ENCODE measurements at places on chromosomes 5 and 9. TPM values are rescaled to one million over a fixed set of nuclear protein-coding genes. Genes with fewer than 3 reads are reported as not detected.
A peak's percentile ranks its signal among the peaks of the same experiment; 100 is the strongest.

DNA sequence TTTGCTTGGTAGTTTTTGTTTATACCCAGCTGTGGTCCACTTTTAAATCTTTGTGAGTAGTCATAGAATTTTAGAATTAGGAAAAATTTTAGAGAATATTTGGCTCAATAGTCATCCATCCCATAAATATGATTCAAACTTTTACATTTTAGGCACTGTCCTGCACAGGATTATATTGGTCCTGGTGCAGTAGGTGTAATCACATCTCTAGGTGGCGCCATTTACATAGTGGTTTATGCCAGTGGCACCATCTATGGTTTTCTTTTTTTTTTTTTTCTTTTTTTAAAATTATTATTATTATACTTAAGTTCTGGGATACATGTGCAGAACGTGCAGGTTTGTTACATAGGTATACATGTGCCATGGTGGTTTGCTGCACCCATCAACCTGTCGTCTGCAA is 260.7 kb upstream of the KCNN2 start:
- H3K36me3 ChIP-seq: no peaks in the 10 kb centered on the region
- peak; percentile 48 for DNase-seq
- H3K27me3 ChIP-seq: no peaks in the 10 kb centered on the region
- H3K4me3 ChIP-seq: no peak overlapping the region
- no peak overlapping the region for H3K27ac ChIP-seq

- H3K36me3 ChIP-seq: no peaks in the 10 kb centered on the region
- no peaks in the 10 kb centered on the region for H3K4me1 ChIP-seq
Observed at GRCh38 chr5:58330781-58331180, 129.1 kb downstream of the PLK2 start.

GRCh38 chr9:23635276-23635675 is 190.8 kb downstream of the ELAVL2 start:
- no peaks in the 10 kb centered on the region for H3K36me3 ChIP-seq
- H3K4me1 ChIP-seq: no peaks in the 10 kb centered on the region
- H3K27ac ChIP-seq: no peak overlapping the region
- no peak for DNase-seq

DNA sequence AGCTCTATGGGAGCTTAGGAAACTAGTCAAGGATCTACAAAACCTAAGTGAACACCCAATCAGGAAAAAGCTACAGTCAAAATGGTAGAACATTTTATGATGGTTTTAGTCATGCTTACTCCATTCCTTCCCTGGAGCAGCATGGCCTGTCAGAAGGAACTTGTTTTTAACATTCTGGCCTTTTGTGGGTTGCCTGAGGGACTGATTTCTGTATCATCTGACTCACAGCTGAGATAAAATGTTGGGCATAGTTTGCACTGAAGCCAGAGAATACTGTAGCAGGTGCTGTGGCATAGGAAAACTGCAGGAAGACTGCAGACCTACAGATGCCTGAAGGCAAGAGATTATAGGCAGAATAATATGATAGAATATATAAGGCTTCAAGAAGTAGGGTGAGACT is 719.6 kb upstream of the GRAMD2B start:
- no peaks in the 10 kb centered on the region for H3K36me3 ChIP-seq
- DNase-seq: no peak
- peaks cover 12% of the 10 kb centered on the region for H3K4me1 ChIP-seq
- H3K27ac ChIP-seq: no peak overlapping the region

- no peaks in the 10 kb centered on the region for H3K36me3 ChIP-seq
- no peak overlapping the region for H3K27ac ChIP-seq
- H3K4me1 ChIP-seq: no peaks in the 10 kb centered on the region
- H3K27me3 ChIP-seq: no peaks in the 10 kb centered on the region
- H3K4me3 ChIP-seq: no peak overlapping the region
Observed at GRCh38 chr5:6522331-6522730, 73.7 kb downstream of the UBE2QL1 start.

DNA sequence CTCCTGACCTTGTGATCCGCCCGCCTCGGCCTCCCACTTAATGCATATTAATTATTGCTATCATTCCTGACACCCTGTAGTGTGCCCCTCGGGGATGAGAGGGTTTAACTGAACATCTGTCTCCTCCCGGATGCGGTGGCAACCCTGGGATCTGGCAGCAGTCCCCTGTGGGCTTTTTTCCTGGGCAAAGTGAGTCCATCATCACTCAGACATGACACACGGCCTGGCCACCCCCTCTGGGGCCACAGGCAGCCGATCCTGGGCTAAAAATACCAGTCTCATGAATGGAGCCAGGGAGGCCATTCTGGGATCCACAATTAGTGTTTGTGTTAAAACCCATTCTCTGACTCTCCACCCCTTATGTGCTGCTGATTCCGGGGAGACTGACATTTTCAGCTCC is 161.2 kb downstream of the RGS3 start:
- no peak for DNase-seq
- H3K36me3 ChIP-seq: no peaks in the 10 kb centered on the region
- H3K27ac ChIP-seq: peak overlapping the region; percentile 35
- no peaks in the 10 kb centered on the region for H3K27me3 ChIP-seq

The LECT2 gene
- total RNA-seq: not detected

The MARCOL gene
- not detected for total RNA-seq

The FBP2 gene
- not detected for total RNA-seq

Measured in lung (tissue), 17 donors.